ENCODE measurements at places on chromosomes 1 and 21. TPM values are rescaled to one million over a fixed set of nuclear protein-coding genes. Genes with fewer than 3 reads are reported as not detected.

DNALI1 gene
- 5.0 TPM for total RNA-seq

MYOG gene
- not detected for total RNA-seq

COL6A2 gene
- 321 TPM for total RNA-seq

GRCh38 chr21:26674323-26674722, 101.2 kb upstream of the CYYR1 start:
- H3K36me3 ChIP-seq = no peaks in the 10 kb centered on the region
- no peak overlapping the region for H3K27ac ChIP-seq
- no peaks in the 10 kb centered on the region for H3K27me3 ChIP-seq
- H3K4me1 ChIP-seq = no peaks in the 10 kb centered on the region
- H3K4me3 ChIP-seq = no peak overlapping the region
- DNase-seq = no peak

GRCh38 chr1:60463146-60463545, 389.6 kb upstream of the C1orf87 start:
- no peak overlapping the region for H3K4me3 ChIP-seq
- no peak for DNase-seq
- no peak overlapping the region for H3K27ac ChIP-seq
- H3K27me3 ChIP-seq = no peaks in the 10 kb centered on the region
- H3K4me1 ChIP-seq = no peaks in the 10 kb centered on the region
- H3K36me3 ChIP-seq = no peaks in the 10 kb centered on the region

DNA sequence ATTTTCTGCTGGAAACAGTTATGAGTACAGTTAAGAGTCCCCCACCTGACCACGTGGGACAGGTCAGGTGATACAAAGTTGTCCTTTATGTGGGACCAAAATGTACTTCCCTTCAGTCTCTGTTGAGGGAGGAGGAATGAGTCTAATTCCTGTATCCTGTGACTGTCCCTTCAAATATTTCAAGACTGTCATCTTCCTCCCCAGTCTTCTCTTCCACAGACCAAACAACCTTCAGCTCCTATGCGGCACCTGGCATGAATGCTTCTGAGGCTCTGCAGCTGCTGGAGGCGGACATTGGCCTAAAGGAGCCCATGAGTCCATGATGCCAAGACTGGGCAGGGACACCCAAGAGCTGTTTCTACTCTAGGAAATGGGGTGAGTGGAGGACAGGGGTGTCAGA, 72.1 kb upstream of the SIM2 start:
- no peaks in the 10 kb centered on the region for H3K36me3 ChIP-seq
- no peak overlapping the region for H3K27ac ChIP-seq
- no peaks in the 10 kb centered on the region for H3K4me1 ChIP-seq
- no peak for DNase-seq
